ENCODE measurements at places on chromosomes 2 and 18.
A peak's percentile ranks its signal among the peaks of the same experiment; 100 is the strongest.

GRCh38 chr2:37315364-37315763 lies 9.3 kb downstream of the PRKD3 start:
- DNase-seq, result no peak

GRCh38 chr2:158783923-158784322 lies 11.2 kb upstream of the DAPL1 start:
- DNase-seq, result no peak

DNA sequence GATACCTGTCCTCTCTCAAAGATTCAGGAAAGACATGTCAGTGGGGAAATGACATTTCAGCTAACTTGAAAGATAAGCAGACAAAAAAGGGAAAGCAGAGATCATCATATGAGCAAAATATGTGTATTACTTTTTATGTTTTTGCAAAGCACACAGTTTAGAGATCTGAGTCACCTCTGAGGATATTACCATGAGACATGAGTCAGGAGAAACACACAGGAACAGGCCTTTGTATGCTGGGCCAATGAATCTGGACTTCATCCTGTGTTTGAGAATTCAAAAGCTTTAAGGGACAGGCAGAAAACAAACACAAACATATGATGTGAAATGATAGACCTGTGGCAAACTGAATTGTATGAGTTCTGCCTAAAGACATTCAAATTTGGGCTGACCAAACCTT lies 306.0 kb upstream of the EPC2 start:
- peak; percentile 46 for DNase-seq

DNA sequence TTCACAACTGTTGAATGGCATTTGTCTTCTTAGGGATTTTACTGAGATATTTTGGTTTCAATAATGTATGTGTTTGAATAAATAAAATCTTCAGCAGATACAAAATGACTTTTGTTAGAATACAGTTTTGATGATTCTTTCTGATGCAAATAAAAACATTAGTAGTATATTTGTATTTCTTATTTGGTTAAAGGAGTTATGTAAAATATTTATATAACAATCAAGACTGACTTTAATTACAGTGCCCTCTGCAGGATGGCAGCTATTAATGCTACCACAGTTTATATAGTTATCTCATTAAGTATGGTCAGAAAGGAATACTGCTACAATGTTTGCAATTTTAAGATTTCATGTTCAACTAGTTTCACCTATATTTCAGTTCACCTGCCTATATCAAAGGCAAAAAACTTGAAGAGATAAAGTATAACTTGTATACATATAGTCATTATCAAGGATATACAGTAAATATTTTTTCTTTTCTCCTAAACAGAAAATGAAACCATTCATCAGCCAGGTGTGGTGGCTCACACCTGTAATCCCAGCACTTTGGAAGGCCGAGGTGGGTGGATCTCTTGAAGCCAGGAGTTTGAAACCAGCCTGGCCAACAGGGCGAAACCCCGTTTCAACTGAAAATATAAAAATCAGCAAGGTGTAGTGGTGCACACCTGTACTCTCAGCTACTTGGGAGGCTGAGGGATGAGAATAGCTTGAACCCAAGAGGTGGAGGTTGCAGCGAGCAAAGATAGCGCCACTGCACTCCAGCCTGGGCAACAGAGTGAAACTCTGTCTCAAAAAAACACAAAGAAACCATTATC lies 19.8 kb downstream of the ARL5A start:
- DNase-seq, result no peak
